CD4-positive, alpha-beta T cell treated with Interferon gamma for 1 hour (primary cell): ENCODE measurements at places on chromosomes 7 and 10.

DNA sequence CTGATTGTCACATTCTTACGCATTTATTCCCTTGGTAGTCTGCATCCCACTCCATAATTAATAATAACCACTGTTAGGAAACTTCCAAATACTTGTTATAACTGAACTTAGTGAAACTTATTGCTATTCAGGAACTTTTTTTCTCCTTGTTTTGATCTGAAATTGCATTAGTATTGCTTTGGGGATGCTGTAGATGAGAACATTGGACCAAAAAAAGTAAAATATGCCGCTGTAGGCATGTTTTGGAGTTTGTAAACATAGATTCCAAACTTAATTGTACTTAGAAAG lies 1.7 kb downstream of the PPP1R9A start:
- no peak for DNase-seq

DNA sequence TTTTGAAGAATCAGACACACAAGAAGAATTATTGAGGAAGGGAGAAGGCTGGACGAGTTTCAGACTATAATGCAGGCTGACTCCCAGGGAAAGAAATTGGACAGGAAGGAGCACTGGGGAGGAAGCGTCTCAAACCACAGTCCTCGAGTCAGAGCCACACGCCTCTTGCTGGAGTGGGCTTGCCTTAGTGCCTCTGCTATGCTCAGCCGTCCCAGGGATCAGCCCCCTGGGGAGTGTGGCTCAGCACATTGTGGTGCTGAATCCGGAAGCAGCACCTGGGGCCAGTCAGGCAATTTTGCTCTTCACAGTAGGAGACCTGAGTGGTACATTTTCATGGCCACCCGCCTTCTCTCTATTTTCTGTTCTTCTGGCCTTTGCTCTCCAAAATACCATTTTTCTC lies 67.4 kb upstream of the SLC35G1 start:
- DNase-seq = no peak

DNA sequence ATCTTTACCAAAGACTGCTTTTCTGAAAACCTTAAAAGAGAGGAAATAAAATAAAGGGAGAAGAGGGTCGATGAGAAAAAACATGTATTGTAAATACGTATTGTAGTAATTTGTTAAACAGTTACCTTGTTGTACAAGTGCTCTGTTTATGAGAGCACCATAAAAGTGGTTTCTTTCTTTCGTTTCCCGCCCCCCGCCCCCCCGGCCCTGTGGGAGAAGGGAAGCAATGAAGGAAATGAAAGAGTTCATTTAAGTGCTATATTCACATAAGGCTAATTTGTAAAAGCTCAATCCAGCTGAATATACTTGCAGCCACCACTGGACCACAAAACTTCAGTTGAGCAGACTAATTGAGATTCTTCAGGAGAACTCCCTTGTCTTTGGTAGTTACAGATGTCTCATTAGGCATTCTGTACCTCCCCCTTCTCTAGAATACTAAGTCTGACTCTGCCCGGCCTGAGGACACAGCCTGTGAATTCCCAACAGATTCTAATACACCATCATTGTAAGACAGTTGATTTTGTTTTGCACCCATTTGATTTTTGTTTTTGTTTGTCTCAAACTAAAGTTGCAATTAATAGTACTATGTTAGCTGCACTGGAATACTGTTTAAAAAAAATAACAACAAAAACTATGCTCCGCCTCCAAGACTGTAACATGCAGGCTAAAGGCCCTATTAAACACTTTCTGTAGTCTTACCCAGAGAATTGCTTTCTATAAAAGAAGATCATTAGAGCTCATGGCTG lies 124.9 kb downstream of the ARHGAP12 start:
- DNase-seq = no peak

GRCh38 chr10:15316145-15316544 lies 54.9 kb downstream of the FAM171A1 start:
- no peak for DNase-seq

DNA sequence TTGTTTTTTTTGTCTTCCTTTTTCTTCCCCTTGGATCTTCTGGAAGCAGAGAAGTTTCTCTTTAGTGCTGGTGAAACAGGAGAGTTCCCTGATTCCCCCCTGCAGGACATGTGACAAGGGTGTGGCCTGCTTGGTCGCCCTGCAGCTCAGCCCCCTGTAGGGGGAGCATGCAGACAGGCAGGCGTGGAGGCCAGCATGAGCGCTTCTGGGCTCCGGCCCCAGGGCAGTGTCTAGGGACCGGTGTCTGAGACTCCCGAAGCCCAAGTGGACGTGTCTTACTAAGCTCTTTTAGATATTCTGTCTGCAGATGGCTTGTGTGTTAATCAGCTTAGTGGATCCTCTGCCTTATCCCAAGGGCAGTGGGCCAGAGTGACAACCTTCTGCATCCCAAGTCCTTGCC lies 26.1 kb downstream of the PRSS58 start:
- no peak for DNase-seq

- DNase-seq = no peak
These were observed 31.3 kb upstream of the GALNT11 start for GRCh38 chr7:151993977-151994676.
